ENCODE measurements at places on chromosomes 2 and 18. TPM values are rescaled to one million over a fixed set of nuclear protein-coding genes. Genes with fewer than 3 reads are reported as not detected.

DSC3 gene
- 0.04 TPM for polyA plus RNA-seq

RGPD4 gene
- not detected for polyA plus RNA-seq

GRCh38 chr18:21314724-21315123 is 72.7 kb downstream of the GREB1L start:
- H3K36me3 ChIP-seq: no peaks in the 10 kb centered on the region
- no peak overlapping the region for H3K4me3 ChIP-seq
- no peaks in the 10 kb centered on the region for H3K4me1 ChIP-seq
- no peaks in the 10 kb centered on the region for H3K27me3 ChIP-seq

DNA sequence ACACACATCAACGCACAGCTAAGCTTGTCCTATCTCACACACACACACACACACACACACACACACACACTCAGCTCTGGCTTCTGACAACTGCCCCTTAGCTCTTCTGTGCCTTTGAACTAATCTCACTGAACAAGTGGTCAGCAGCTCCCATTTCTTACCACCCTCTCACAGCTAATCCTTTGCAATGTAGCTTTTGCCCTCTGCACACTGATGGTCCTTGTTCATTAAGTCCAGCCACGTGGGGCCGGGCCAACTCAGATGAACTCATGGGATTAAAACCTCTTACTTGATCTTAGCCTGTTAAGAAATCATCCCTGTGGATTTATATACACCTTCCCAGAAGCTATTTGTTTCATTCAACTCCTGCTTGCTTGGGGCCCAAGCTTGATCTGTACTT is 36.6 kb downstream of the DPYSL5 start:
- no peaks in the 10 kb centered on the region for H3K27me3 ChIP-seq
- no peaks in the 10 kb centered on the region for H3K4me1 ChIP-seq
- H3K4me3 ChIP-seq: no peak overlapping the region
- no peak overlapping the region for H3K27ac ChIP-seq
- no peaks in the 10 kb centered on the region for H3K36me3 ChIP-seq

DNA sequence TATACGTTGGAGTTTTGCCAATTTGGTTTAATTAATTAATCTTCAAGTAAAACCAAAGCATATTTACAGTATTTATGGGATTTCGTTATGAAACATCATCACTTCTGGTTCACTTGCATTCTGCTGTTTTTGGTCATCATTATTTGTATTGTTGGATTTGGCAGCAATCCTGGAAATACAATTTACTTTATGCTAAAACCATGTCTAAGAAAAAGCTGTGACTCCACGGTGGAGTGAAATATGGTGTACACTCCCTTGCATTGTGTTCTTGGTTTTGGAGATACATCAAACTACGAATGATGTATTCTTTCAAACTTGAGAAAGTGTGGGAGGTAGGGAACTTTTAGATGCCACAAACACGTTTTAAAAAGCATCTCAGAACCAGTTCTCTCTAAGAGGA is 106.4 kb downstream of the CTAGE1 start:
- H3K4me1 ChIP-seq: no peaks in the 10 kb centered on the region
- DNase-seq: no peak
- no peaks in the 10 kb centered on the region for H3K36me3 ChIP-seq
- H3K27ac ChIP-seq: no peak overlapping the region

DNA sequence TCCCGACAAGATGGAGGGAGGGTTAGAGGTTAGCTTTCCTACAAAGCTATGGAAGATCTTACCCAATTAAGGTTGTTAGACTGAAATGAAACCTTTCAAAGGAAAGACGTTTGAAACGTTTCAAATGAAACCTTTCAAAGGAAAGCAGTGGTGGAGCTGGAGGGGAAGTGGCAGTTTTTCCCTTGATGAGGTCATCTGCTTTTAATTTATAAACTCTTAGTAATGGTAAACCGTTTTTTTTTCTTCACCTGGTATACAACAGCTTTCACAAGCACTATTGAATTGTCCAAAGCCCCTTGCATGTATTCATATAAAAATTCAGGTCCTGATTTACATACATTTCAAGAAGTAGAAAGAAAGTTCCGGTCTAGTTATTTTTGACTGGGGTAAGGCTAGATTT is 7.4 kb downstream of the PMAIP1 start:
- H3K4me1 ChIP-seq: no peaks in the 10 kb centered on the region
- no peak overlapping the region for H3K27ac ChIP-seq
- peaks cover 15% of the 10 kb centered on the region for H3K27me3 ChIP-seq
- no peaks in the 10 kb centered on the region for H3K36me3 ChIP-seq
- H3K4me3 ChIP-seq: no peak overlapping the region

GRCh38 chr2:162385536-162385935 is 41.6 kb downstream of the GCA start:
- H3K4me3 ChIP-seq: no peak overlapping the region
- H3K27me3 ChIP-seq: no peaks in the 10 kb centered on the region
- no peak for DNase-seq

DNA sequence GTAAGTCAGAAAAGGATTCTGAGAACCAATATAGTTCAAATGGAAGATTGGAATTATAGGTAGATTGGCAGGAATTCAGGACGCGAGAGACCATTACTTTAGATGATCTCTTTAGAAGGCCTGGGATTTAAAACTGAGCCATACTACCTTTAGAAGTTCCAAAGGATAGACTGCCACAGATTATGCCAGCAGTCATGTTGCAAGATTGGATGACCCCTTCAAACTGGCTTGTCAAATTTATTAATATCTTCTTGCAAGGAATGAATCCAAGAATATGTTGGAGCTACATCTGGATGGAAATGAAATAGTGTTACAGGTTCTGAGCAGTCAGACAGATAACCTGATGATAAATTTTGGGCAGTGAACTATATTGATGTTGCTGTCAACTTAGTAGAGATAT is 22.0 kb downstream of the BABAM2 start:
- H3K36me3 ChIP-seq: no peaks in the 10 kb centered on the region
- DNase-seq: no peak
- H3K27ac ChIP-seq: no peak overlapping the region
- peaks cover 23% of the 10 kb centered on the region for H3K4me1 ChIP-seq

AOX1 gene
- 29.2 TPM for polyA plus RNA-seq

DNA sequence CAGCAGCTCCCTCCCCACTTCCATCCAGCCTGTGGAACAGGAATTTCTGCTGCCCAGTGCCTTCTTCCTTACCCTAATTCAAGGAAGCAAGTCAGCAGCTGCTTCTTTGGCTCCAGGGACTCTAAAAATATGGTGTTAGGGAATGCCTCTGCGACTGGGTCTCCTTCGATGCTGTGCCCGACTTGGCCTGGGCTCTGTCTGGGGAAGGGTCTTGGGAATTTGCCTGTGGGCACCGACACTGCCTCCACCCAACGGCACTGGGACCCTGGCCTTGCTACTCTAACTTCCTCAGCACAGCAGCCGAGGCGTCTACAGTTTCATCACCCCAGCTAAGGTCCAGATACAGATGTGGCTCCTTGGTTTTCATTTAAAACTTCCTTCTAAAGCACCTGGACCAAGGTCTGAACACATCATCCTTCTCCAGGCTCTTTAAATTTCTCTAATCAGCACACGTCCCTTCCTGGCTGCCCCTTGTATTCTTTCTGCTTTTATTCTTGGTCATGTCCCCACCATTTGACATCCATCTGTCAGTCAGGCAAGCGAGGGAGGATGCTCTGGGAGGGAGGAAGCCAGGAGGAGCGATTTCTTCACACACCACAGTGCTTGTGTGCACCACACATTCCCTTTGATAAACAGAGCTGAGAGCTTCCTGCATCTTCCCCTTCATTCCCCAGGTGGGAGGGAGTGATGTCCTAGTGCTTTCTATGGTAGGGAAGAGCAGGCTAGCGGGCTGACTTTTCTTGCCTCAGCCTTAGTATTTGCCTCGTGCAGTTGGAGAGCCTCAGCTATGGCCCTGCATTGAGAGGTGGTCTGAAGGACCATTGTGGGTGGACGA is 6.8 kb downstream of the LBH start:
- DNase-seq: no peak
- no peak overlapping the region for H3K27ac ChIP-seq
- no peaks in the 10 kb centered on the region for H3K36me3 ChIP-seq
- no peak overlapping the region for H3K4me3 ChIP-seq
- peaks cover 4% of the 10 kb centered on the region for H3K4me1 ChIP-seq

TXNDC2 gene
- polyA plus RNA-seq: not detected

- no peaks in the 10 kb centered on the region for H3K36me3 ChIP-seq
- H3K4me1 ChIP-seq: no peaks in the 10 kb centered on the region
- no peak for DNase-seq
- no peak overlapping the region for H3K4me3 ChIP-seq
- no peaks in the 10 kb centered on the region for H3K27me3 ChIP-seq
Measured at GRCh38 chr2:208101716-208102631, 22.4 kb downstream of the CRYGD start.

DNA sequence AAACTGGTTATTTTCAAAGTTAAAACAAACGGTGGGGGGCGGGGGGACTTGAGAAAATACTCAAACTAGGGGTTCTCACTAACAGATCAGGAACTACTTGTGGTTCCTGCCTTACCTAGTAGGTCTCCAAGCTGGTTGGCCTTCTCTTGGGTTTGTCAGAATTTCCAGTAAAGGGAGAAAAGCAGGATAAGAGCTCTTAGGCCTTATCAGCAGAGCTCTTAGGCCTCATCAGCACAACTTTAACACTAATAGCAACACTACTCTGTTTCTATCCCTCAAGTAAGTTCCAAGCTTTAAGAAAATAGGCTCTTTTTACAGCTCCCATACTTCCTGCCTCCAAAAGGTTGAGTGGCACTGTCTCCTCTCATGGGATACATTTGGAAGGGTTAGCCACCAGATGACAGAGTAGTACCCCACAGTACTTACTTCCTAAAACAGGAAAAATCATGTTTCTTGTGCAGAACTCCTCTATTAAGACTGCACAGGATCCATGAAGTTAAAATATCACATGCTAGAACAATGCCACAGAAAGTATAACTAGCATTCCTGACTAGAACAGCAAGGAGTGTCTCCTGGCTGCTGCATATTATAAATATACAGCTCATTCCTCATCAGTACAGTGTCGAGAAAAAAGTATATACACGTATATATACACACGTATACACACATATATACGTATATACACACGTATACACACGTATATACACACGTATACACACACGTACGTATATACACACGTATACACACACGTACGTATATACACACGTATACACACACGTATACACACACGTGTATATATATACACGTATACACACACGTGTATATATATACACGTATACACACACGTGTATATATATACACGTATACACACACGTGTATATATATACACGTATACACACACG is 6.1 kb downstream of the FBXO11 start:
- peaks cover 42% of the 10 kb centered on the region for H3K4me1 ChIP-seq
- H3K27ac ChIP-seq: no peak overlapping the region
- no peaks in the 10 kb centered on the region for H3K27me3 ChIP-seq
- no peaks in the 10 kb centered on the region for H3K36me3 ChIP-seq
- DNase-seq: no peak
- no peak overlapping the region for H3K4me3 ChIP-seq

GRCh38 chr2:145321344-145321743 is 801.4 kb upstream of the ZEB2 start:
- no peaks in the 10 kb centered on the region for H3K36me3 ChIP-seq
- no peak overlapping the region for H3K27ac ChIP-seq
- H3K4me1 ChIP-seq: no peaks in the 10 kb centered on the region

DNA sequence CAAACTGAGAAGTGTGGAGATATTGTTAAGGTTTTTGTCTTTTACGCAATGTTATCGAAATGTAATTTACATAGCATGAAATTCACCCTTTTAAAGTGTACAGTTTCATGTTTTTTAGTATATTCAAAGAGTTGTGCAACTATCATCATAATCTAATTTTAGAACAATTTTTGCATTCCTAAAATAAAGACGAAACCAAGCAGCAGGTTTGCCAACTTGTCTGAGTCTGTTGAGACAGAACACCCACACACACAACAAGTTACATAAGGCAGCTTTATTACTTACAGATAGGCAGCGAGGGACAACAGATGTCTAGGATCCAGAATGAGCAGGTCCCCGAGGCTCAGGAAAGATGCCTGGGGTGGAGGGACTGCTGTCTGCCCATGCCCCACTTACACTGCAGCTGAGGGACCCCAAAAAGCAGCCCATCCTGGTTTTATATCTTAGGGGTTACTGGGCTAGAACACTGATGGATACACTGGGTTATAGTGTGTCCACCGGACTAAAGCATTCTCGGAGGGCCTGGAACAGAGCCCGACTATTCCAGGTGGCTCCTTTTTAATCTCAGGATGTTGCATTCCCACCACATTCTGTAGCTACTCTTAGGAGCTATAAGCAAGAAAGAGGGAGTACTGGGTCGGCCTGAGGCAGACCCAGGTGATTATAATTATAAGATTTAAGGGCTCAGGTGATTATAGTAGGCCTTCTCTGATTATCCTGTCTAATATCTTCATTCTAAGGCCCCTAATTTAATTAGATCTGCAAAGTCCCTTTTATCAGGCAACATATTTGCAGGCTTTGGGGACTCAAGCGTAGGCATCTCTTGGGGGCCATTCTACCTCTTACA is 150.2 kb upstream of the DOK6 start:
- no peak overlapping the region for H3K27ac ChIP-seq
- H3K36me3 ChIP-seq: no peaks in the 10 kb centered on the region
- no peaks in the 10 kb centered on the region for H3K27me3 ChIP-seq
- DNase-seq: no peak
- no peak overlapping the region for H3K4me3 ChIP-seq

DNA sequence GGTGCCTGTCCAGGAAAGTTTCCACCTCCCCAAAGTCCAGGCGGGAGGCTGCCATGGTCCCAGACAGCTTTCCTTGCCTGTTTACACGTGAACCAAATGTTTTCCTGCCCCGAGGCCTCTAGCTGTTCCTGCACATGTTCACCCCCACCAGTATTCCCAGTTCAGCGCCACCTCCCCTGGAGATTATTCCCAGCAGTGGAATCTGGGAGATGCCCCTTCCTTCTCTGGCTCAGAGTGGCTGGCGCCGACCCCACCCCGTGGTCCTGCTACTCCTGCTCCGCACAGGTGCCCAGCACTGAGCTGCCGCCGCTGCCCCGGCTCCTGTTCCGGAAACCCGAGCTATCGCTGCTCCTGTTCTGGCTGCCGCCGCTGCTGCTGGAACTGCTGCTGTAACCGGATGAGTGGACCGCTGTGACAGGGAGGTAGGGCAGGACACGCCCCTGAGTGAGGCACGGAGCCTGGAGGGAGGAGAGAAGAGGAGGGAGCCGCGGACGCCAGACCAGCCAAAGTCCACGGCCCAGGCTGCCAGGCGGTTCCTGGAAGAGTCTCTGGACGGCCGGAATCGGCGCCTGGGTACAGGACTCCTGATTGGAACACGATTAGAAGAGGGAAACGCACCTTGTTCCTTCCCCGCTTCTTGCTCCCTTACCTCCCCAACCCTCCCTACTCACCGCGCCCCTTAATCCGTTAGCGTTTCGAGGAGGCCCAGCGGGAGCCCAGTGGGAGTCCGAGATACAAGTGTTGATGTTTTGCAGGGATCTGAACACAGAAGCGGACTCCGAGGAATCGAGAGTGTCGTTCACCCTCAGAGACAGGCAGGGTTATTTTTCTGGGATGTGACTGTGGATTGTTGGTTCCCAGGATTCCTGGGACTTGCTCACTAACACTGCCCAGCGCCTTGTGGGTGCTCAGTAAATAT is at the start of gene PDE11A:
Gene PDE11A (minus strand): TSS at position 395 of the 919 bp plus-strand sequence. CDS start 340 bp downstream, at position 55.
- H3K27me3 ChIP-seq: no peaks in the 10 kb centered on the region
- peak within 1 kb of the TSS; percentile 84 for H3K27ac ChIP-seq
- no peaks in the 10 kb centered on the region for H3K36me3 ChIP-seq
- peak; percentile 96 for DNase-seq

GRCh38 chr18:59311631-59312030 is 6.8 kb downstream of the CPLX4 start:
- H3K27ac ChIP-seq: no peak overlapping the region
- H3K36me3 ChIP-seq: no peaks in the 10 kb centered on the region
- DNase-seq: no peak
- no peaks in the 10 kb centered on the region for H3K4me1 ChIP-seq
- no peak overlapping the region for H3K4me3 ChIP-seq

CPO gene
- 1.3 TPM for polyA plus RNA-seq

WDPCP gene
- polyA plus RNA-seq: 1.9 TPM

Measured in pancreas (tissue), 10 donors.